ENCODE measurements at places on chromosomes 2 and 18. TPM values are rescaled to one million over a fixed set of nuclear protein-coding genes. Genes with fewer than 3 reads are reported as not detected.

- H3K27me3 ChIP-seq = no peaks in the 10 kb centered on the region
- H3K4me3 ChIP-seq = no peak overlapping the region
- H3K4me1 ChIP-seq = peaks cover 8% of the 10 kb centered on the region
- no peaks in the 10 kb centered on the region for H3K36me3 ChIP-seq
- H3K27ac ChIP-seq = peak overlapping the region; percentile 54
These were observed 24.2 kb upstream of the CASP8 start for GRCh38 chr2:201235860-201236811.

The SLC9A2 gene
- not detected for total RNA-seq

- no peaks in the 10 kb centered on the region for H3K36me3 ChIP-seq
- H3K4me3 ChIP-seq = no peak overlapping the region
- no peak for DNase-seq
These were observed 31.6 kb downstream of the THNSL2 start for GRCh38 chr2:88201811-88202169.

The MYO3B gene
- total RNA-seq = not detected

The PARD6G gene
- 28.3 TPM for total RNA-seq

The SEPTIN10 gene
- total RNA-seq = 104 TPM

DNA sequence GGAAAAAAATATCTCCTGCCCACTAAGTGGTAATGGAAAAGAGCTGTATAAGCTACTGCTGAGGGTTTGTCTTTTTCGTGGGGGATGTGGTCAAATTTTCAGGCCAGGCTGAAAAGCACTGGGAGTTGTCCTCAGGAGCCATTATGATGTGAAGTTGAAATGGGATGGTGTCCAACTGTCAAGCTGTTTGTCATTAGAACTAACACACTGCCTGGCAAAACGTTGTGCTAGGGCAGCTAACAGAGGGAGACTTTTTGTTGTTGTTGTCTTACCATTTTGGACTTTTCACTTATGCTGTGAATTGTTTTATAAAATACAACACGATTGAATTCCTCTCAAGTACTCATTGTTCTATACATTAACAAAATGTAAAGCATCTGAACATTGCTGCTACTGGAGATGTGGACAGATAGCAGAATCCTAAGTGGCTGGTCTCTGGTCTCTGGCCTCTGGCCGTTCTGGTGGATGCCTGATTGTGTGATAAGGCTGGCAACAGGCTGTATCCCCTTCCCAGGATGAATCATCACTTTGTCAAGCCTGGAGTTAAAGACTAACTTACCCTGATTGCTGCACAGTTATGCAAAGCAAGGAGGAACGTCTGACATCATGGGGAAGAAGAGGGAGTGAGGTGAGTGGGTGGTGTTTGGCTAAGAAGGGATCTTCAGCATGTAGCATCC is 2.3 kb downstream of the MYO1B start:
- H3K27ac ChIP-seq = peak overlapping the region; percentile 63
- H3K4me1 ChIP-seq = peaks cover 67% of the 10 kb centered on the region
- no peaks in the 10 kb centered on the region for H3K27me3 ChIP-seq

- H3K4me1 ChIP-seq = no peaks in the 10 kb centered on the region
- no peak overlapping the region for H3K4me3 ChIP-seq
- H3K27me3 ChIP-seq = peaks cover 9% of the 10 kb centered on the region
- H3K27ac ChIP-seq = no peak overlapping the region
- DNase-seq = no peak
- H3K36me3 ChIP-seq = no peaks in the 10 kb centered on the region
These were observed 130.6 kb downstream of the AKAIN1 start for GRCh38 chr18:5066380-5066977.

The GPR35 gene
- total RNA-seq = 1.7 TPM

DNA sequence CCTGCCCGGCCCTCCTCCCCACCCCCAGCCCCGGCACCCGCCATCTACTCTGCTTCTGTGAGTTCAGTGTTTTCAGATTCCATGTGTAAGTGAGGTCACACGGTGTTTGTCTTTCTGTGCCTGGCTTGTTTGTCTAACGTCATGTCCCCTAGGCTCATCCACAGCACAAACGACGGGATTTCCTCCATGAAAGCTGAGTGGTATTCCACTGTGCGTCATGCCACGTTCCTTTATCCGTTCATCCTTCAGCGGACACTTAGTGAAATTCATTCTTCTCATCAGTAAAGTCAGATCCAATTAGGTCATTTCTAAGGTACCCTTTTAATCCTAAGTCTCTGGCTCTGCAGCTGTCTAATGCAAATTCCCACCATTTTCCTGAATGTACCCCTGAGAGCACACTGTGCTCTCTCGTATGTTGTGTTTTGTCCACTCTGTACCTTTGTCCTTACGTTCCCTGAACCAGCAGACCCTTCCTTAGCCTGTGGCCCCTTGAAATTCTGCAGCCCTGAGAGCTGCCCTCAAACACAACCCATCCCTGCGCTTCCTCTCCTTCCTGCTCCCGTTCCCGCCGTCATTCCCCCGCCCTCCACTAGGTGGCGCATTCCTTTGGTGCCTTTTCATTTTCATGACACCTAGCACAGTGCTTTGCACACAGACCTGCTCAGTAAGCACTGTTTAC is 44.1 kb downstream of the TRAPPC12 start:
- DNase-seq = peak; percentile 84
- H3K4me1 ChIP-seq = no peaks in the 10 kb centered on the region
- no peaks in the 10 kb centered on the region for H3K27me3 ChIP-seq
- no peak overlapping the region for H3K27ac ChIP-seq
- no peak overlapping the region for H3K4me3 ChIP-seq
- H3K36me3 ChIP-seq = peaks cover 10% of the 10 kb centered on the region

The PTPRN gene
- total RNA-seq = 3.2 TPM

GRCh38 chr18:57270156-57270555 is 82.2 kb upstream of the ST8SIA3 start:
- peaks cover 18% of the 10 kb centered on the region for H3K27me3 ChIP-seq
- H3K4me1 ChIP-seq = peaks cover 3% of the 10 kb centered on the region
- DNase-seq = no peak

- peaks cover 7% of the 10 kb centered on the region for H3K36me3 ChIP-seq
- no peak for DNase-seq
- H3K27me3 ChIP-seq = no peaks in the 10 kb centered on the region
- no peak overlapping the region for H3K27ac ChIP-seq
- H3K4me1 ChIP-seq = no peaks in the 10 kb centered on the region
These were observed 80.9 kb downstream of the SMC6 start for GRCh38 chr2:17672583-17673317.

DNA sequence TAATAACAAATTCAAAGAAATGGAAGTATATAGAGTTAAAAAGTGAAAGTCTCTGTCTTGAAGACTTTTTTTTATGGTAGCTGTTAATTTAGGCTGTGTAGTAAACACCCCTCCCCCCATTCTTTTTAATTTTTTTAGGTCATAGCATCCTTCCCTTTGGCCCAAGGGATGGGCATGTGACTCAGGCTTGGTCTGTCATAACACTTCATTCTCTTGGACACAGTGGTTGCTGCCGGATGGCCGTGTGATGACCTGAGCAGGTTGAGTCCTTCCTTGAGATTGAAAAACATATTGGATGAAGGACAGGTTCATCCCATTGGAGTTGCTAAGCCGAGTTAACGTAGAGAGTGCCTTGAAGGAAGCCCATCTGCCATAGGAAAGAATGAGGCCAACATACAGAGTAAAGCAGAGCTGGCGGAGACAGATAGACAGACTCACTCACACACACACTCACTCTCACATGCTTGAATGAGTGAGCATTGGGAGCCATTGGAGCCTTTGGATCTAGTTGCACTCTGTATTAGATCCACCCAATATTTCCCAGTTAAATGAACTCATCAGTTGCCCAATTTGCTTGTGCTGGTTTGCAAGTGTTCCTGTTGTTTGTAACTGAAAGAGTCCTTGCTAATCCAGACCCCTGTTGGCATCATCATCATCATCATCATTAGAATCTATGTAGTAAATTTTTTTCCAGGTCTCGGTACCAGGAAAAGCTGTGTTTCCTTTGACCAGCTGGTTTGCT is 14.7 kb downstream of the NCOA1 start:
- no peak for DNase-seq
- no peaks in the 10 kb centered on the region for H3K27me3 ChIP-seq
- H3K36me3 ChIP-seq = no peaks in the 10 kb centered on the region
- no peak overlapping the region for H3K27ac ChIP-seq
- no peak overlapping the region for H3K4me3 ChIP-seq
- H3K4me1 ChIP-seq = no peaks in the 10 kb centered on the region

DNA sequence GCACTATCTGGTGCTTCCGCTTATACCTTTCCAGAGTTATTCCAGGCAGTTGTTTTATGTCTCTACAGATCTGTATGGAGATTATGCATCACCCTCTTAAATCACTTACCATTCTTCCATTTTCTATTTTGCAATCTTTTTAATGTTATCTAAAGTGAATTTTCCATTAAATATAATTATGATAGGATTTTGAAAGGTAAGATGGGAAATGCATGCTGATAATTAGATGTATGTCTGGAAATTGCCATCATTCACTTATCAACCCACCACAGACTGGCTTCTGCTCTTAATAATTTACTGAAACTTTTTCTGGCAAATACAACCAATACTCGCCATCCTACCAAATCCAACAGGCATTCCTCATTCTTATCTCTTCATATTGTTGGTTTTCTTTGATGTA is 227.4 kb upstream of the MC4R start:
- H3K36me3 ChIP-seq = no peaks in the 10 kb centered on the region
- H3K4me3 ChIP-seq = no peak overlapping the region
- no peak for DNase-seq
- H3K4me1 ChIP-seq = no peaks in the 10 kb centered on the region
- peaks cover 11% of the 10 kb centered on the region for H3K27me3 ChIP-seq

- no peaks in the 10 kb centered on the region for H3K4me1 ChIP-seq
- no peaks in the 10 kb centered on the region for H3K36me3 ChIP-seq
- no peak overlapping the region for H3K27ac ChIP-seq
- DNase-seq = no peak
- H3K4me3 ChIP-seq = no peak overlapping the region
- peaks cover 14% of the 10 kb centered on the region for H3K27me3 ChIP-seq
These were observed 10.3 kb upstream of the FTCDNL1 start for GRCh38 chr2:199861132-199861774.

DNA sequence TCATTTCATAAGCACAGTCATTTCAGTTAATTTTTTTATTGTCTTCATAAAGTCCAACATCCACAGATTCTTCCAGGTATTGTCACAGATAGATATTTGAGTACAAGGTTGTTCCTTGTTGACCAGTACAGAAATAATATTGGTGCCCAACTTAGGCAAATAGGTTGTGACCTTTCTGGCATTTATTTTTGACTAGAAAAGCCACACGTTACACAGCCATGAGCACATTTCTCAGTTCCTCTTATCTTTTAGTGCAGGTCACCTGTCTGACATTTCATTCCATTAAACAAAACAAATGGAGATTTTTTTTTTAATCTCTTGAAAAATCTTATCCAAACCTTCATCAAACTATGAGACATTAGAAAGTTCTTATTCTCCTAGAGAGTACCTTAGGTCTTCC is 428.8 kb downstream of the ZNF521 start:
- H3K36me3 ChIP-seq = no peaks in the 10 kb centered on the region
- H3K4me1 ChIP-seq = peaks cover 18% of the 10 kb centered on the region
- H3K27me3 ChIP-seq = no peaks in the 10 kb centered on the region
- H3K4me3 ChIP-seq = no peak overlapping the region
- no peak overlapping the region for H3K27ac ChIP-seq

DNA sequence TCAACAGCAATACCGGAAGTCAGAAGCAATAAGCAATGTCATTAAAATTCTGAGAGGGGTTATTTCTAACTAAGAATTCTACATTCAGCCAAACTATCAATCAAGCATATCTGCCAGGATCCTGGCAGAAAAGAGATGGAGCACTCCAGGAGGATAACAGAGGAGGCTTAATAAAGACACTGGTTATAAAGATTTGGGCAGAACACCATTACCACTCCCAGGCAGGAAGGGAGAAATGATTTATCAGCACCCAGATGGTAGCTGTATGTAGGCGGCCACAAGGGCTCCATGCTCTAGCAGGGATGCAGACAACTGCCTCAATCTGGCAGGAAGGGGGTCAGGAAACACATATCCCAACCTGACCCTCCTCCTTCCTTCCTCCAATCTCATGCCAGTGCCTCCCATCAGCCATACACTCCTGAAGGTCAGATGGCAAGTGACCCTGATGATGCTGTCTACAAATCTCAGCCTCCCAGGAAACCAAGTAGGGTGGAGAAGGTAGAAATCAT is 20.5 kb upstream of the TNFAIP6 start:
- H3K27me3 ChIP-seq = no peaks in the 10 kb centered on the region
- peaks cover 10% of the 10 kb centered on the region for H3K4me1 ChIP-seq
- no peaks in the 10 kb centered on the region for H3K36me3 ChIP-seq
- H3K27ac ChIP-seq = no peak overlapping the region
- DNase-seq = no peak

The SNTG2 gene
- total RNA-seq = 0.36 TPM

DNA sequence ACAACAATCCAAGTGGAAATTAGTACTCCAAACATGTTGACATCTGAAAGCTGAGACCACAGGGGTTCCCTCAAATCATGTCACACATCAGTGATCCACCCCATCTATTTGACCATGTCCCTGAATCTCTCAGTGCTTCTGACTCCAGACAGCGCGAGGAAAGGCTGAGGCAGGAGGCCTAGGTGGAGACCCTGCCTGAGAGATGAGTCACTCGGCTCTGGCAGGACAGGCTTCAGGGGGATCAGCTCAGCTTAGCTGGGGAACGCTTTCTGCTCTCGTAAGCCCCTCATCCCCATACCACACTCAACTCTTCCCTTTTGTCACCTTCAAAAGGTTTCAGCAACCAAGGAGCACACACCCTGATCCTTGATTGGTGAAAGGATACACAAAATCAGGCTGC is 5.8 kb upstream of the FAM228A start:
- no peak for DNase-seq
- H3K36me3 ChIP-seq = peaks cover 2% of the 10 kb centered on the region
- no peaks in the 10 kb centered on the region for H3K27me3 ChIP-seq
- no peaks in the 10 kb centered on the region for H3K4me1 ChIP-seq
- H3K4me3 ChIP-seq = no peak overlapping the region

The CXCR1 gene
- not detected for total RNA-seq

DNA sequence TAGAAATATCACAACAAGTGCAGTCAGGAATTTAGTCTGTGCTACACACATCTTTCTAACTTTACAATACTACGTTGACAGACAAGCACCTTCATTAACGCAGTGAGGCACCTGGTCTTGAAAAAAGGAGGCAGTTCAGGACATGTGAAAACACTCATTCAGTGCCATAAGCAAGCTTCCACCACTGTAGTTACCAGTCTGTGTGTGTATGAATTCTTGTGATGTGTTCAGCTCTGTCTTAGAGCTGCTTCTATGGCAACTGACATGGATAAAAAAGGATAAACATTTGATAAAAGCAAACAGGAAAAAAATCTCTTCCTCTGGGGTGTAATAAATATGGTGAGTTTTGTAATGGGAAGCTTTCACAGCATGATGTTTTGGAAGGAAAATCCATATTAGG is 623.8 kb upstream of the NXPH2 start:
- H3K36me3 ChIP-seq = no peaks in the 10 kb centered on the region
- no peak overlapping the region for H3K4me3 ChIP-seq
- no peak for DNase-seq
- H3K27ac ChIP-seq = no peak overlapping the region
- no peaks in the 10 kb centered on the region for H3K4me1 ChIP-seq

DNA sequence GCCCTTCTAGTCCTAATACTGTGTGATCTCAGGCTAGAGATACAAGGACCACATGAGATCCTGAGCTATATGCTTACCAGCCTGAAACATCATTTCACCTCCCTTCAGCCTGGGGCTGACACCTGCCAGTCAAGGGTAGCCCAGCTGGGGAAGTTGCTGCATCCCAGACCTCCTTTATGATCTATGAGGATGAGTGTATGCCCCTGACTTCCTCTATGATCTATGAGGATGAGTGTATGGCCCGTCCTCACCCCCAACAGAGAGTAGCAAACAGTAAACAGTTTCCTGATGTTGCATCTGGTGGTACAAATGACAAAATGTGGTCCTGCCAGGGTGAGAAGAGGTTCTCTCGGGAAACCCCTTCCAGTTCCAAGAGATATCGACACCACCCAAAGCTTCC is 8.9 kb upstream of the OTOF start:
- no peak overlapping the region for H3K4me3 ChIP-seq
- no peaks in the 10 kb centered on the region for H3K27me3 ChIP-seq
- H3K36me3 ChIP-seq = no peaks in the 10 kb centered on the region
- no peak overlapping the region for H3K27ac ChIP-seq
- no peak for DNase-seq
